ENCODE measurements at places on chromosomes 11 and 22. TPM values are rescaled to one million over a fixed set of nuclear protein-coding genes. Genes with fewer than 3 reads are reported as not detected.
A peak's percentile ranks its signal among the peaks of the same experiment; 100 is the strongest.

- peak; percentile 49 for DNase-seq
Measured at GRCh38 chr22:39233710-39234471, 10.9 kb downstream of the PDGFB start.

- no peak for DNase-seq
Measured at GRCh38 chr22:25346859-25347751, 127.7 kb downstream of the CRYBB2 start.

Gene C22orf31
- not detected for total RNA-seq

GRCh38 chr11:129319751-129320150, 55.9 kb upstream of the BARX2 start:
- no peak for DNase-seq

DNA sequence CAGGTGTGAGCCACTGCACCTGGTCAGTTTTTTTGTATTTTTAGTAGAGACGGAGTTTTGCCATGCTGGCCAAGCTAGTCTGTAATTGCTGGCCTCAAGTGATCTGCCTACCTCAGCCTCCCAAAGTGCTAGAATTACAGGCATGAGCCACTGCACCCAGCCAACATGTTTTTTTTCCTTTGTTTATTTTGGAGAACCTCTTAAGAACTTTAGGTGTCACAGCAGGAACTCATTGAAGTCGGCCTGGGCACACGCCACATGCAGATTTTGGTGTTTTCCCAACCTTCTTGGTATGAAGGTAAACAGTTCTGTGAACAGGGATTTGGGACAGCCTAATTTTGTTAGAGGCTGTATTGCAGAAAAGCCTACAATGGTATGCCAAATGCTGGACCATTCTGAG, 9.4 kb downstream of the DIXDC1 start:
- DNase-seq: no peak

Gene RIN1
- 4.9 TPM for total RNA-seq

GRCh38 chr11:36532941-36533601, 23.0 kb upstream of the TRAF6 start:
- DNase-seq: peak; percentile 8

DNA sequence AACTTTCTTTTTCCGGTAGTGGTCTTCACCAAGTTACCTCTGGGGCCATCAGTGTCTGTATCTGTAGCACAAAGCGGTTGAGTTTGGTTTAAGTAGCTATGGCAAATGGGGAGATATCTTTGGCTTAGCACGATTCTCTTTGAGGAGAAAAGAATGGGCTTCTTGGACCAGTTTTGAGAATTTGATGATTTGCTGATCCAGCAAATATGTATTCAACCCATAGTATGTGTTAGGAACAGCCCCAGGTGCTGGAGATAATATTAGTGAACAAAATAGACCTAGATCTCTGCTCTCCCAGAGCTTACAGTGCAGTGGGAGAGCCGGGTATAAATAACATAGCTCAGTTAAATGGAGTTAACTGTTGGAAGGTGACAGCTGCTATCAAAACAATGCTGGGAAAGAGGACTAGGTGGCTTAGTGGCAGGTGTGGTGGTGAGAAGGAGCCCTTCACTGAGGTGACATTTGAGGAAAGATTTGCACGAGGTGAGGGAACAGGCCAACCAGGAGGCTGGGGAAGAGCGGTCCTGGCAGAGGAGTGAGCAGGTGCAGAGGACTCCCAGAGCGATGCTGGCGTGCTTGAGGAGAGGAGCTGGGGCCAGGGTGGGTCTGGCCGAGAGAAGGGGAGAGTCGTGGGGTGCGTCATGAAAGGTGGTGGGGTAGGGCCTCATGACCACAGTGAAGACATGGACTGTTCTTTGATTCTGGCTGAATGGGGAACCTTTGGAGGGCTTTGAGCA, 5.0 kb downstream of the TBC1D22A start:
- DNase-seq: no peak

DNA sequence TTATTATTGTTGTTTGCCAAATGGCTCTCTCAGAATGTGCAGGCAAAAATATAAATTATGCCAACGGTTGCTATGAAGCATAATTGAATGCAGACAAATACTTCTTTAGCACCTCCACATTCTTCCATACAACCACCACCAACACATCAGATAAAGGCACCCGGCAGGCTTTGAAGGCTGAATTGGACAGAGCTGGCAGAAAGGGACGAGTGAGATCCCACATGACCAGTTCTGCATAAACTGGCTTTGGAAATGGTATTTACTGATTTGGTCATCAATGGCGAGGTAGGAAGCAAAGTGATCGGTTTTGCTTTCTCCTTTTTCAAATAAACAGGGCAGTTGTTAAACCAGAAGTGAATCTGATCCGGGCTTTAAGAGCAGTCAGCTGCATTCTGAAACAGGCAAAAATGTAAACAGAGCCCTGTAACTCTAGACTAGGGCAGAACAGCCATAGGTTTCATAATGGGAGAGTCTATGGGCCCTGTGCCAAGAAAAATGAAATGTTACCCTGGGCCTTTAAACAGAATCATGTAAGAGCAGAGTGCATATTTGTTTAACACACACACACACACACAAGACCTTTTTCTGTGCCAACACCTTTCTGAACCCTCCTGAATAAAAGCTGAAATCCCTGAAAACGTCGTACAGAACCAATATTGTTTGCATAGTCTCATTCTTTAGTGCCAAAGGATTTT, 97.7 kb downstream of the MPPED2 start:
- peak; percentile 54 for DNase-seq

DNA sequence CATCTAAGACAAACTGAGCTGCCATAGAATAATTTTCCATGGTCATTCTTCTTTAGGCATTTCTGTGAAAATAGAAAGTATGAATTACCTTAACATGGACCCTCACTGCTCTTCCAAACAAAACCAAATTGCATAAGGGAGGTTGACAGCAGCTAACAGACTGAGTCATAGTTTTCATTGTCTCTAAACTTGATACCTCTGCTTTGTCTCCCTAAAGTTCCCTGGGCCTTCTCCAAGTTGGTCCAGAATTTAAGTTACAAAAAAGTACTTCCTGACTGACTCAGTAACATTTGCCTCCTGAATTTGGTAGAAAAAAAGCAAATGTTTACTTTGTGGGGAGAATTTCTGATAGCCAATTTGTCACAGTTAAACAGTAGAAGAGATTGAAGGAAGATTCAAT, 3.0 kb downstream of the OR8D1 start:
- peak; percentile 8 for DNase-seq

- DNase-seq: no peak
Measured at GRCh38 chr11:110808248-110808647, 96.0 kb upstream of the ARHGAP20 start.

DNA sequence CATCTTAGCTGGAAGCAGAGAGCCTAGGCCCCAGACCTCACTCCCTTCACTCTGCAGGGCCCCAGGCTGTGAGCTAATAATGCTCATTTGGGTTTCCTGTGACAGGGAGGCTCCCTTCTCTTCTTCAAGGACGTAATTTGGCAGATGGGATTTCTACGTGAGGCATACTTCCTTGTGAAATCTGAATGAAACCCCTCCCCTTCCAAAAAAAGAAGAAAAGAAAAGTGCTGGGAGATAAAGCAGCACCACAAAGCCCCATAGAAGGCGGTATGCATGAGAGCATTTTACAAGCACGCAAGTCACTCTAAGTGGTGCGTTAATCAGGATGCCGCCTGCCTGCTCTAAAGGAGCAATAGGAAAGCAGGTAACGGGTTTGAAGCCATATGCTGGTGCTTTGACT, 5.7 kb downstream of the P2RX3 start:
- DNase-seq: no peak

Gene CEP126
- 0.53 TPM for total RNA-seq

- DNase-seq: no peak
Measured at GRCh38 chr22:49548356-49549202, 279.1 kb downstream of the BRD1 start.

DNA sequence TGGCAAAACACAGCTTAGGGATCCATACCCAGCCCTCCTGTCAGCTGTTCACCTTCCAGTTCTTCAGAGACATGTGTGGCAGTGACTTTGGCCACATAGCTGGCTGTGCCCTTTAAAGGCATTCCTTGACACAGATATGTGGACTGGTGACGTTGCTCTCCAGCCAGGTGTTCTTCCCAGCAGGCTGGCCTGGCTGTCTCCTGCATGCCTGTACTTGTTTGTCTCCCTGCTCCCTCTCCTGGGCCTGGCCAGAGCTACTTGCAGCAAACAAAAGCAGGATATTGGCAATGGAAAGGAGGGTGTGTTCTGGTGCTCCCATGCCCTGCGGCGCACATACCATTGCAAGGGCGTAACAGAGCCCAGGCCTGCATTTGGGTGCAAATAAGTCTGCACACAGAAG, 38.3 kb downstream of the PIK3IP1 start:
- no peak for DNase-seq

DNA sequence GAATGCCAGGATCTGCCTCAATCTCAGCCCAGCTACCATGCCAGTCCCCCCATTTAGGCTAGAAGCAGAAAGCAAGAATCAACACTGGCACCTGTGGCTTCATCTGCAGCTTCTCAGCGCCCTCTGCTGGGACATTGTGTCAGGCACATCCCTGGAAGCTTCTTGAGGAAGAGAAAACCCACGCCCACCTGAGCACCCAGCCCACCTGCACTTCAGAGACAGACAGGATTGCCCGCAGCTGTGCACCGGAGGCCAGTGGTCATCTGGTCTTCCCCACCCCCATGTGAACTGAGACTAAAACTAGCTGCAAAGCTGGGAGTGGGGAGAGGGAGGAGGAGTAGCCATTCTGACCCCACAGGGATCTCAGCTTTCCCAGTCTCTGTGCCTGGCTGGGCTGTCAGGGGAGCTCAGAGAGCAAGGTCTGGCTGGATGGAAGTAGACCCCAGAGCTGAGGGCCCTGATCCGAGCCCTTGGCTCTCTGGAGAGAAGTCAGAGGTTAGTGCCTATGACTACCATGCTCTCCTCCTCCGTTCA, 66.8 kb downstream of the FEZ1 start:
- peak; percentile 69 for DNase-seq

Gene OR51Q1
- total RNA-seq: not detected

GRCh38 chr22:42301077-42301741, 30.8 kb upstream of the TCF20 start:
- peak; percentile 45 for DNase-seq

GRCh38 chr11:44886790-44887140, 63.9 kb downstream of the TP53I11 start:
- DNase-seq: no peak

Gene TMPRSS13
- 0.04 TPM for total RNA-seq

DNA sequence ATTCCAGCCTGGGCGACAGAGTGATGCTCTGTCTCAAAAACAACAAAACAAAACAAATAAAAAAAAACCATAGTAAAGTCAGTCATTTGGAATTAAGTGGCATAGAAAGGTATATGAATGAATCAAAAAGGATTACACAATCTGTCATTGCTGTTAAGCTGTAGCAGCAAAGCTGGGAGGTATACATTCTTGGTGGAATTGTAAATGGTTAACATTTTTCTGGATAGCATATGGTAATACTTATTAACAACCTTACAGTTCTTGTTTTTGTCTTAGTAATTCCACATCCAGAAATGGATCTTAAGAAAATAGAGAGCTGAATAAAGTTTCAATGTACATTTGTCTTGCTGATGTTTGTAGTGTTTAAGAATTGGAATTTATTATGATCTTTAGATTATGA, 30.0 kb downstream of the DDX10 start:
- no peak for DNase-seq

Gene CCDC34
- total RNA-seq: 21.1 TPM

GRCh38 chr22:46547883-46548244, 10.4 kb upstream of the CELSR1 start:
- no peak for DNase-seq

DNA sequence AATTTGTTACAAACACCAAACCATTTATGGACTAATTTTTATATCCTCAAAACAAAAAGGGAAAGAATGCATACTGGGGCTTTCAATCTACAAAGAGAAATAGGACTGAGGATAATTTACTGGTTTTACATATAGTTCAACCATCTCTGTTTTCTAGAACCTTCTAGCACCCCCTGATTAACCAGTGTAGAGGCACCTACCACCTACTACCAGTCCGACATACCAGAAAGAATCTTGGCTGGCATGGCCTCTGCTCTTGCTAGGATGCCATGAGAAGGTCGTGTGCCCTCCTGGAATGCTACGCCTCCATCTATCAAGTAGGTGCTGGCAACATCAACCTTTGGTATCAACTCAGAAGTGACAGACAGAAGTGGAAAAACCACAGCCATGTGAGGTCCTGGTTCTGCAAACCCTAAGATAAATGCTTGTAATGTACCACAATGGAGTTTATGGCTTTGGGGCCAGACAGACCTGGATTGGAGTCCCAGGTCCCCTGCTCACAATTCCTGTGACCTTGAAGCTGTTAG, 28.2 kb downstream of the MYH9 start:
- no peak for DNase-seq

Measured in cardiac muscle cell (in vitro differentiated cells and primary cell).